ENCODE measurements at places on chromosomes 7 and 10. TPM values are rescaled to one million over a fixed set of nuclear protein-coding genes. Genes with fewer than 3 reads are reported as not detected.

The RTKN2 gene
- total RNA-seq: 0.21 TPM

DNA sequence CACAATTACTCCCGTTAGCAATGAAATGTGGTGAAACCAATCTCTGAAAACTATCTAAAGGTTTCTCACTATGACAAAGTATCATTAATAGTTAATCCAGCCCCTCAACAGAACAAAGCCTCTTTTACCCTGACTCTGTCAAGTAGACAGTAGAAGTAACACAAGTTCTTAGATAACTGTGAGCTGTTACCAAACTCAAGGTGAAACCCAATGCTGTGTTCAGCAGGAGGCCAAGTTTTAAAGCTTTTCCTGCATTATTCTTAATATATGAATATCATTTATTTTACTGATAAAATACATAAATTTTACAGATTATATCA lies 109.1 kb downstream of the SRPK2 start:
- no peaks in the 10 kb centered on the region for H3K4me1 ChIP-seq
- no peaks in the 10 kb centered on the region for H3K27me3 ChIP-seq
- no peaks in the 10 kb centered on the region for H3K36me3 ChIP-seq
- no peak overlapping the region for H3K4me3 ChIP-seq
- no peak for DNase-seq

DNA sequence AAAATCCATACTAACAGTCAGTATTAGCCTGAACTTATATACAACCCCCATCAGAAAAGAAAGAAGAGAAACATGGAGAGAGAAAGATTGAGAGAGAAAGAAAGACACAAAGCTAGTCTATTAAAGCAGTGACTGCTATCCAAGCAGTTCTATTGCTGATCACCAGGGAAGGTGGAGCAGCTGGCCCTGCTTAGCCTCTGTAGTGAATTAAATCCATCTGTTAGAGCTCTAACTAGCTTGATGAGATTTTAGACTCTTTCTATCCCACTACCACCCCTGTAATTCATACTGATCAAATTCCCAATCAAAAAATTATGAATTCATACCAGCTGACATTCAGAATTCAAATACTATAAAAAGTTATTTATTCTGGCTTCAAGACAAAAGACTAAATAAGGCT lies 486.0 kb upstream of the LRRN3 start:
- no peaks in the 10 kb centered on the region for H3K27me3 ChIP-seq
- H3K36me3 ChIP-seq: no peaks in the 10 kb centered on the region
- no peak for DNase-seq
- no peaks in the 10 kb centered on the region for H3K4me1 ChIP-seq
- no peak overlapping the region for H3K27ac ChIP-seq

DNA sequence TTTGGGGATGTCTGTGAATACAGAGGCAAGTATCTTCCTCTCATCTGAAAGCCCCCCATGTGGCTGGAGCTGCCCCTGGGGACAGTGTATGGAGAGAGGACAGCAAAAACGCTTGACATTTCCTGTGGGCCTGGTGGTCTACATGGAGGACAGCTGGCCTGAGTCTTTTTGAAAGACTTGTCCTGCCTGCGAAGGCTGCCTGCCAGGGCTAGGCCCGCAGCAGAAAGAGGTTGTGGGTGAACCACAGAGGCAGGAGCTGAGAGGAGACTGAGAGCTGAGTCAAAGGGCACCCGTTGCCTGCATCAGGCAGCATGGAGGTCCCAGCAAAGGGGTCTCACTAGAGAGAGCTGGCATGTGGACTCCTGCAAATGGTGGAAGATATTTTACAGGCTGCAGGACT lies 66.4 kb downstream of the KAT6B start:
- H3K27me3 ChIP-seq: no peaks in the 10 kb centered on the region
- H3K4me3 ChIP-seq: no peak overlapping the region
- no peak overlapping the region for H3K27ac ChIP-seq
- no peak for DNase-seq
- H3K36me3 ChIP-seq: no peaks in the 10 kb centered on the region
- H3K4me1 ChIP-seq: no peaks in the 10 kb centered on the region

GRCh38 chr7:50721661-50722259 lies 60.9 kb downstream of the GRB10 start:
- no peak for DNase-seq
- H3K27me3 ChIP-seq: no peaks in the 10 kb centered on the region
- peaks cover 5% of the 10 kb centered on the region for H3K4me1 ChIP-seq

GRCh38 chr7:98073047-98073446 lies 33.6 kb upstream of the LMTK2 start:
- DNase-seq: no peak
- H3K36me3 ChIP-seq: no peaks in the 10 kb centered on the region
- H3K27me3 ChIP-seq: no peaks in the 10 kb centered on the region
- no peak overlapping the region for H3K4me3 ChIP-seq

GRCh38 chr7:92799446-92800211 lies 36.7 kb downstream of the CDK6 start:
- no peaks in the 10 kb centered on the region for H3K36me3 ChIP-seq
- H3K27me3 ChIP-seq: no peaks in the 10 kb centered on the region
- H3K4me3 ChIP-seq: no peak overlapping the region
- H3K4me1 ChIP-seq: peaks cover 7% of the 10 kb centered on the region
- DNase-seq: no peak
- H3K27ac ChIP-seq: no peak overlapping the region

All from aorta (tissue), 5 donors.